Stimulated activated CD4-positive, alpha-beta T cell treated with anti-CD3 and anti-CD28 coated beads, Interleukin-12 subunit alpha, Interleukin-12 subunit beta, amount 100 ng/mL, for 4 hours (primary cell): ENCODE measurements at places on chromosomes 6 and 20.

GRCh38 chr6:36683656-36684446, 5.3 kb downstream of the CDKN1A start:
- DNase-seq = no peak

DNA sequence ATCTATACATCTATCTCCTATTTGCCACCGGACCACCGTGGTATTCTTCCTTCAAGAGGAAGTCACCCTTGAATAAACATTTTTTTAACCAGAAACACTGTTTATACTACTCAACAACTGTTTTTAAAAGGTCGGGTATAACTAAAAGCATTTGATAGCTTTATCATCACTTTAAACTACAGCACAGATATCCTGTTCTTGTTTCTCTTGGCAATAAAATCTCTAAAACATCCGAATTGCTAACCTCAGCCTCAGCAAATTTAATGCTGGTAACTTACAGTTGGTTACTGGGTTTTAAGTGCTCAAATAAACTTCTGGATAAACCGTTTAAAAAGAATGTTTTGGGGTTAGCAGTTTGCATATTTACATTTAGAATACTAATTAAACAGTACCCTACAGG, 20.4 kb downstream of the ZUP1 start:
- DNase-seq = no peak

DNA sequence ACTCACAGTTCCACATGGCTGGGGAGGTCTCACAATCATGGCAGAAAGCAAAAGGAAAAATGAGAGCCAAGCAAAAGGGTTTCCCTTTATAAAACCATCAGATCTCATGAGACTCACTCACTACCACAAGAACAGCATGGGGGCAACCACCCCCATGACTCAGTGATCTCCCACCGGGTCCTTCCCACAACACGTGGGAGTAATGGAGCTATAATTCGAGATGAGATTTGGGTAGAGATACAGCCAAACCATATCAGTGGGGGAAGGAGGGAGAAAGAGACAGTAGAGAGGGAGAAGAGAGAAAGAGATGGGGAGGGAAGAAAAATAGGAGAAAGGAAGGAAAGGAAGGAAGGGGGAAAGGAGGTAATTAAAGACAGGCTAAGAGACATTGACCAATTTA, 30.1 kb downstream of the GMDS start:
- no peak for DNase-seq

- no peak for DNase-seq
These were observed 75.9 kb downstream of the RIPOR3 start for GRCh38 chr20:50615407-50615806.

DNA sequence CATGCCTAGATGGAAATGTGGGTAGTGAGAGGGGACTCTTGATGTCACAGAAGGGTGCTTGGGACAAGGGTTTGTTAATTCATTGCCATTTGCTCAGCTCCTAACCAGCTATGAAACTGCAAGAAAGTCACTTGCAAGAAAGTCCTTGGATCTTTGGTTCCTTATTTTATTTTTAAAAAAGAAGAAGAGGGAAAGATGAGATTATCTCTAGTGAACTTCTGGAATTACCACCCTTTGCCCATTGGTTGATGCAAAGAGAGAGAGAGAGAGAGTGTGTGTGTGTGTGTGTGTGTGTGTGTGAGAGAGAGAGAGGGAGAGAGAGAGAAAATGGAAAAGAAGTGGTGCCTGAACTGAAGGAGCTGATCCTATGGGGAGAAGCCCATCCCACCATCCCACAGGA, 4.6 kb upstream of the SFT2D1 start:
- no peak for DNase-seq

DNA sequence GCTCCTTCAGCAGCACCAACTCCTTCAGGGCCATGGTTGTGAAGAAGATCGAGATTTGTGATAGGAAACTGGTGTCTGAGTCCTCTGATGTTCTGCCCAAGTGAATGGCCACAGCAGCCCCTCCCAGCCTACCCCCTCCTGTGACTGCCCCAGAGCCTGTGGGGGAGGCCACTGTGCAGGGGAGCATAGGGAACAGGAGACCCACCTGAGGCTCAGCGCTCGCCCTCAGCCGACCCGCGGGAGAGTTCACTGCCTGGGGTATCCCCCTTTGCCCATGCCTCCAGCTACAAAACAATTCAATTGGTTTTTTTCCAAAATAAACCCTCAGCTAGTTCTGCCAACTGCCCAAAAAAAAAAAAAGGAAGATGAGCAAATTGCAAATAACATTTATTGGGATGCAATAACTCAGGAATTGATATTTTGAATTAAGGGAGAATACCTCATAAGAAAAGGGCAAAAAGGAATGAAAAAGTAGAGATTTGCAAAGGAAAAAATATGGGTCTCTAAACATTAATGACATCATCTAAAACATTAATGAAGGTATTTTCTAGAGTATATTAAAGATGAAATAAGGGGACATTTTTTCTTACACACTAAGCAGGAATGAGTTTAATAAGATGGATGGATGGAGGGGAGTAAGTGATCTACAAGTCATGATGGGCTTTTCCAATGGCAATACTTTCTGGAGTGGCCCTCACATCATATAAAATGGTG, 46.1 kb downstream of the KIAA0319 start:
- no peak for DNase-seq

- no peak for DNase-seq
These were observed 142.0 kb downstream of the FAM83B start for GRCh38 chr6:54988576-54988975.

DNA sequence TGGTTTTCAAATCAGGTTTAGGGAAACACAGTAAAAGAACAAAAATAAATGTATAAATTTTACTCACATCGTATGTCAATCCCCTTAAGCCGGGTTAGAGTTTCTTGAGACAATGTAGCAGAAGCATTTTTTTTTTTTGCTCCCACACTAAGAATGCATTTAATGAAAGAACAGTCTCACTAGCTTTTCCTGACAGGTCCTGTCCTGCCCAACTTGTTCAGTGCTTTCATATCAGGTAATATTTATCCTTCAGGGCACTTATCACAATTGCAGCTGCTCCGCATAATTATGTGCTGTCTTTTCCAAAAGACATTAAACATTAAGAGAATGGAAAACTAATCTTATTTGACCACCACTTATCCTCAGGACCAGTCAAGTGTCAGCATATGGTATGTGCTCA, 632.0 kb downstream of the HTR1B start:
- DNase-seq = no peak

DNA sequence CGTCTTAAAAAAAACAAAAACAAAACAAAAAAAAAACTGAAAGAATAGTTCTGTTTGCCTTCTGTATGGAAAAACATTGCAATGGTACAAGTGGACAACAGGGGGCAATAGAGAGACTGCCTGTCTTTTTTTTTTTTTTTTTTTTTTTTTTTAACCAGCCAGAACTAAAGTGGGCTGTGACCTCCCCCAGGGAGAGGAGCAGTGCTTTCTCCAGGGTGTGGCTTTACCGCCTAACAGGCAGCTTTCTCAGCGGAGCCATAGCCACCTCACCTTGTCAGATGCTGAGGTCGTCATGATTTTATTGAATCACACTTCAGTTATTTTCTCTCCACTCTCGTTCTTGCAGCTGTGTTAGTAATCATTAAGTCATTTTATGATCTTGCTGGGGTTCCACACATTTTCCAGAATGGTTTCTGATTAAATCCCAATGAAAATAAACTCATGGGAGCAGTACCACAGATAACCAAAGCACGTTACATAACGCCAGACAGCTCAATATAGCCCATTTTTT, 78.4 kb downstream of the GMPR start:
- no peak for DNase-seq

- no peak for DNase-seq
These were observed 244.4 kb downstream of the SAMD5 start for GRCh38 chr6:147752689-147753403.

DNA sequence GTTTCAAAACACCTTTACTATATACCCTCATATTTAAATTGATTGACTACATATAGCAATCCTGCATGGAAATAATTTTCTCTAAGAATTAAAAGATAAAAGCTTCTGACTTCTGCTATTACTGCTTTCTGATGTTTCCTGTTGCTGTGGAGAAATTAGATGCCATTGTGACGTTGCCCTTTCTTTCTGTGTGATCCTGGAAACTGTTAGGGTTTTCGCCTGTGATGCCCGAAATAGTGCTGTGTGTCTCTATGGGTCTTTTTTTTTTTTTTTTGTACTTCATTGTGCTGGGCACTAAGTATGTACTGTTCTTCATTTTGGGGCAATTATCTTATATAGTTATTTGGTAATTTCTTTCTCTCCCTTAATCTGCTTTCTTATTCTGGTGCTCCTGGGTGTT, 205.0 kb downstream of the ARID1B start:
- no peak for DNase-seq

- no peak for DNase-seq
These were observed 156.6 kb upstream of the OPRM1 start for GRCh38 chr6:153882411-153882810.

DNA sequence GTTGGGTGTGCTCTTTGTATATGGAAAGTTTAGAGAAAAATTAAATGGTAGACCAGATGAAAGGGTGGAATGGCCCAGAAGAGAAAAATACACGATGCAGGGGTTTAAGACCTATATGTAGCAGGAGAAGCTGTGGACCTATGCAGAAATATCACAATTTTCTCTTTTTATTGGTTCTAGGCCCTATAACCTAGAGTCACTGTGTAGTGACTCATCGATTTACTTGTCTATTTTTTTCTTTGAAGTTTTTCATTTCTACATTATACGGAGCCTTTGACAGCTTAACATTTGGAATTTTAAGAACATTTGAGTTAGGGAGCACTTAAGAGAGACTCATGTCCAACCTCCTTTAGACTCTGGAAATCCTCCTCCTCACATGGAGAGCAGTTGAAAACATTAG, 28.3 kb upstream of the ADGRF1 start:
- no peak for DNase-seq

DNA sequence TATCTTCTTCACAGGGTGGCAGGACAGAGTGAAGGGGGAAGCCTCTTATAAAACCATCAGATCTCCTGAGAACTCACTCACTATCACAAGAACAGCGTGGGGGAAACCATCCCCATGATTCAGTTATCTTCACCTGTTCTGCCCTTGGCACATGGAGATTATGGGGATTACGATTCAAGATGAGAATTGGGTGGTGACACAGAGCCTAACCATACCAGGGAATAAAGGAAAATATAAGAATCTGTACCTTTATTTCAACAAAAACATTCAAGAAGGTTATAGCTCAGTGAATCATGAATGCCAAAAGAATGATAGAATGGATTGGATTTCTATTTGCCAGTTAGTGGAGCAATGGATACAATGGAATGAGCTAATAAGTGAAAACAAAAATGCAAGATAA, 214.4 kb downstream of the PTPRK start:
- no peak for DNase-seq

GRCh38 chr20:36249450-36249849, 13.2 kb downstream of the AAR2 start:
- no peak for DNase-seq

GRCh38 chr20:61449057-61449609, 197.1 kb downstream of the CDH4 start:
- DNase-seq = no peak

DNA sequence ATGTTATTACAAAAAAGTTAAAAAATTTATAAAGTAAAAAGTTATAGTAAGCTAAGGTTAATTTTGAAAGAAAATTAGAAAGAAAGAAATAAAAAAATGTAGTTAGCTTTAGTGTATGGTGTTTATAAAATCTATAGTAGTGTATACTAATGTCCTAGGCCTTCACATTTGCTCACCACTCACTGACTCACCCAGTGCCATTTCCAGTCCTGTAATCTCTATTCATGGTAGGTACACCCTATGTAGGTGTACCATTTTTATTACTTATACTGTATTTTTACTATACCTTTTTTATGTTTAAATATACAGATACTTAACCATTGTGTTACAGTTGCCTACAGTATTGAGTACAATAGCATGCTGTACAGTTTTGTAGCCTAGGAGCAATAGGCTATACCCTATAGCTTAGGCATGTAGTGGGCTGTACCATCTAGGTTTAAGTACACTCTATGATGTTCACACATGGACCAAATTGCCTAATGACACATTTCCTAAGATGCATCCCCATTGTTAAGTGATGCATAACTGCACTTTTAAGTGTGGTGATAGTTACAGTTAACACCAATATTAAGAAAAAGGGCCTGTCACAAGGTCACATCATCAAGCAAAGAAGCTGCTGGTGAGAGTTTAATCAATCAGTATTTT, 8.0 kb downstream of the CD2AP start:
- DNase-seq = no peak

- no peak for DNase-seq
These were observed 49.6 kb downstream of the CD24 start for GRCh38 chr6:106924694-106925523.

GRCh38 chr6:129014302-129014701, 131.4 kb downstream of the LAMA2 start:
- no peak for DNase-seq
